DMS53 (cell line): ENCODE measurements at places on chromosomes 13 and 19.

- DNase-seq: no peak
Measured at GRCh38 chr19:1236576-1236975, 1.2 kb downstream of the CBARP start.

GRCh38 chr13:60945396-60945795, 470.3 kb downstream of the PCDH20 start:
- no peak for DNase-seq

- no peak for DNase-seq
Measured at GRCh38 chr13:28536371-28536770, 41.4 kb upstream of the FLT1 start.

DNA sequence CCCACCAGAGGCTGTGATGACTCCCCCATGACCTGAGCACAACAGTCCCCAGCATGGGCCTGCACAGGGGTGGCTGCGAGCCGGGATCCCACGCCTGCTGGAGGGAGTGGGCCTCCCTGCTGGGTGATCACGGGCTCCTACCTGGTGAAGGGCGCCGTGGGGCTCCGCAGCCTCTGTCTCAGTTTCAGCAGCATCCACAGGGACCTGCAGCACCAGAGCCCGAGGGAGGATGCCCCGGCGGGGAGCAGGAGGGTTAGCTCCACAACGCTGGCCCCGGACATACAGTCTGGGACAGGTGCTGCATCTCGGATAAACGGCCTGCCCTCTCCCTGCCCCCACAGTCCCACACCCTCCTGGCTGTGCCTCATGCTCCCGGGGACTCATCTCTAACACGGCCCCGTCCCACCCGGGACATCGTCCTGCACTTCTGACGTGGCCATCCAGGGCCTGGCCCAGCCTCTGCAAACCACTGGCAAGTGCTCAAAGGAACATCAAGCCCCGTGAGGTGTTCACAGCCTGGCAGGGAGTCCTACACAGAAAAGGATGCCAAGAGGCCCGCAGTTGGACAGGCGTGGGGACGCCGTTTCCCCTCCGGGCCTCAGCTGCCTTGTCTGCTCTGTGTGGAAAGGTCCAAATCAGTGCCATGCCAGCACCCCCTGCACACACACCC, 10.5 kb downstream of the PEX11G start:
- DNase-seq: no peak

DNA sequence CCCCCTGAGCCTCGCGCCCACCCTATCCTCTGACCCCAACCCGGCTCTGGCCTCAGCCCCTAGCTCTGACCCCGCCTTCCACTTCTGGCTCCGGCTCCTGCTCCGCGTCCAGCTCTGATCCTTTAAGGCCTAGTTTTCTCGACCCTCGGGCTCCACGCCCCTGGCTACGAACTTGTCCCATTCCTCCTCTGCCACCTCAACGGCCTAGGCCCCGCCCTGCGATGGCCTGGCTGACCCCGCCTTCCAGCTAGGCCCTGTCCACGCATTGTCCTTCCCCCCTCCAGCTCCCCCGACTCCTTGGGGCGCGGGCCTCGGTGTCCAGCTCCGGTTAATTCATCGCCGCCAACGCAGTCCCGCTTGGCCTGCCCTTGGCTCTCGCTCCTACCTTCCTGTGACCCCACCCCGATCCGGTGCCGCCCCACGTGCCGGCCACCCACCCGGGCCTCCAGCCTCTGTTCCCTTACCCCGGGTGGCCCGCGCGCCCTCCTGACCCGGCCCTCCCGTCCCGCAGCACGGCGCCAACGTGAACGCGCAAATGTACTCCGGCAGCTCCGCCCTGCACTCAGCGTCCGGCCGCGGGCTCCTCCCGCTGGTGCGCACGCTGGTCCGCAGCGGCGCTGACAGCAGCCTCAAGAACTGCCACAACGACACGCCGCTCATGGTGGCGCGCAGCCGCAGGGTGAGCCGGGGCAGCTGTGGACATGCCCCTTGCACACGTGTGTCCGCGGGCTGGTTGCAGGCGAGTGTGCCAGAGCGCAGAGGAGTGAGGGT, 9.4 kb downstream of the BCL3 start:
- DNase-seq: no peak

DNA sequence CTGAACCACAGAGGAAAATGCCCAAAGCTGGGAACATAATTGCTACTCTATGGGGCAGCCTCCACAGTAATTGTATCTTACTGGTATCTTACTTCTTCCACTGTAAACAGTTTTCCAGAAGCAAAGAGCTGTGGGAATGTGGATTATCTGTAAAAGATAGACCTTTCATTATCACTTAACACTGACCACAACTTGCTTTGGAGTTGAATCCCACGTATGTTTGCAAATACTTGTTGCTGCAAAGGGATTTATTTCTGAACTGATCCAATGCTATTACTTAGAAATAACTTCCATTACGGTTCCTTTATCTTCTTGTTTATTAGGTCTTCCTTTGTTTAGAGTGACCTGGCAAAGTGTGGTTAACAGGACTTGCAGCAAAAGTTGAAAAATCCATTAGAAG, 218.1 kb downstream of the KCTD12 start:
- no peak for DNase-seq

- DNase-seq: peak; percentile 93
Measured at GRCh38 chr13:66657165-66657881, 572.8 kb downstream of the PCDH9 start.

GRCh38 chr13:58542530-58542929, 911.0 kb downstream of the PCDH17 start:
- DNase-seq: peak; percentile 0

DNA sequence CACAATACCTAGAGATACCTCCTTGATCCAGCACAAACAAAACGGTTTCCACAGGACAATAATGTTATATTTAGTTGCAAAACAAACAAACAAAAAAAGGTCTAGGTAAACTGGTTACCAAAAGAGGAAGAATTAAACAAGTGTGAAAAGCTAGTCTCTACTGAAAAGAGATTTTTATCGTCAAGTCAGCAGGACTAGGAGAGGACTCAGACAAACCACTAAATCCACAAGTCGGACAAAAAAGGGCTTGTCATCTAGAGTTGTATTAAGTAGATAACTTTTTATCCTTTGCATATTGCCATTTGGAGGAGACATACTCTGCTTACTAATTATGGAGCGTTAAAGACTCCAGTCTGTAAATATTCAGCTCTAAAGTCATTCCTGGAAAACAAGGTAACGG, 9.9 kb upstream of the KPNA3 start:
- DNase-seq: no peak

GRCh38 chr13:23592596-23592995, 22.4 kb downstream of the TNFRSF19 start:
- DNase-seq: no peak

GRCh38 chr13:50119591-50119990, 104.3 kb downstream of the KCNRG start:
- peak; percentile 6 for DNase-seq

DNA sequence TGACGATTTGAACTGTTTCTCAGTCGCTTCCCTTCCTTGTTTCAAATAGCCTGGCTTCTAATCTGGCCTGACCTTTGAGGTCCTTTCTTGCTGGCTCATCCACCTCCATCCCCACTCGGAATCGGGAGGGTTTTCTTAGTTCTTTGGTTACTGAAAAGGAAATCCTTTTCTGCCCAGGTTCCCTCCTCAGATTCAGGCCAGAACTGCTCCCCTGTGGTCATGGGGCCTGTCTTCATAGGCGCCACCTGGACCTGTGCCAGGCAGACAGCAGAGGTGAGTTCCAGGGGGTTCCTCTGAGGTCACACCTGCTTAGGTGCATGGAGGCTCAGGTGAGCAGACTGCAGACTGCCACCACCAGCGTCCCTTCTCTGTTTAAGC, 62.4 kb downstream of the AKAP11 start:
- DNase-seq: peak; percentile 56
